PC-9 (cell line): ENCODE measurements at places on chromosomes 2 and 18.

DNA sequence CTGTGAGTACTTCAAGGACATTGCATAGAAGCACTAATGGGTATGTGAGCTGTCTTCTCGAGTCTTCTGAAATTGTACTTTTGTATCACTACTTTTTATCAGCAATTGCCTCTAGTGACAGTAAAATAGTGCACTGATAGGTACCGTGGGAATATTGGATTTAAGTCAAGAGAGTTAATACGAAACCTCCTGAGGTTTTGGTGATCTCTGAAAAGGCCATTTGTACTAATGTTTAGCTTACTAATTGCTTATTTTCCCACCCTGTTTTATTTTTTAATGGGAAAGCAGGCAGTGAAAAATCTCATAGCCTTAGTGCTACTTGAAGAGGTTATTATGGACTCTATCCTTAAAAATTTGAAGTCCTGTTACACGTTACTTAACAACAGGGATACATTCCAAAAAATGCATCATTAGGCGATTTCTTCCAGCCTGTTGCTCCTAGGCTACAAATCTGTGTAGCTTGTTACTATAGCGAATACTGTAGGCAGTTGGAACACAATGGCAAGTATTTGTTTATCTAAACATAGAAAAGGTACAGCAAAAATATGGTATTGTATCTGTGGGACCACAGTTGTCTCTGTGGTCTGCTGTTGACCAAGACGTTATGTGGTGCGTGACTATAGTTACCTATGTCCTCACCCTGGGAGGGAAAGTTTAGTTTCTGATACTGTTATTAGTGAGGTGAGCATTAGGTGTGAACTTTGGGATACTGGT, 65.9 kb downstream of the CAB39 start:
- no peak for DNase-seq

- peak; percentile 16 for DNase-seq
Observed at GRCh38 chr2:29260142-29260772, 145.0 kb downstream of the CLIP4 start.

- DNase-seq: no peak
Observed at GRCh38 chr18:50356036-50356945, 18.6 kb upstream of the SKA1 start.

- DNase-seq: no peak
Observed at GRCh38 chr2:57558312-57558711, 488.3 kb upstream of the VRK2 start.

- no peak for DNase-seq
Observed at GRCh38 chr2:108623616-108624015, 89.3 kb downstream of the LIMS1 start.

DNA sequence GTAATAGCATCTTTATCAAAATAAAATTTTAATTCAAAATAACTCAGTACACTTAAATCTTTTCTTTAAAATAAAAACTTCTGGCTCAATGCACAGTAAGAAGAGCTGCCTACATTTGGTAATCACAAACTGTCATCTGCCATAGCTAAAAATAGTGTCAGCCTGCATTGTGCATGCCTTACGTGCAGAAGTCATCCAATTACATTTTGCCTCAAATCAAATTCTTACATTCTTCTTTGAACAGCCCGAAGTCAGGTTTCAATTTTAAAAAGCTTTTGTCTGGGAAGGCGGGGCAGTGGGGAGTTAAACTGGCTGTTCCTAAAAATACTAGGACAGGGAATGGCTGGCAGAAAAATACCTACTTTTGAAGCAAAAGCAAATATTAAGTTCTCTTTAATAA, 51.1 kb downstream of the RTN4 start:
- DNase-seq: peak; percentile 21

DNA sequence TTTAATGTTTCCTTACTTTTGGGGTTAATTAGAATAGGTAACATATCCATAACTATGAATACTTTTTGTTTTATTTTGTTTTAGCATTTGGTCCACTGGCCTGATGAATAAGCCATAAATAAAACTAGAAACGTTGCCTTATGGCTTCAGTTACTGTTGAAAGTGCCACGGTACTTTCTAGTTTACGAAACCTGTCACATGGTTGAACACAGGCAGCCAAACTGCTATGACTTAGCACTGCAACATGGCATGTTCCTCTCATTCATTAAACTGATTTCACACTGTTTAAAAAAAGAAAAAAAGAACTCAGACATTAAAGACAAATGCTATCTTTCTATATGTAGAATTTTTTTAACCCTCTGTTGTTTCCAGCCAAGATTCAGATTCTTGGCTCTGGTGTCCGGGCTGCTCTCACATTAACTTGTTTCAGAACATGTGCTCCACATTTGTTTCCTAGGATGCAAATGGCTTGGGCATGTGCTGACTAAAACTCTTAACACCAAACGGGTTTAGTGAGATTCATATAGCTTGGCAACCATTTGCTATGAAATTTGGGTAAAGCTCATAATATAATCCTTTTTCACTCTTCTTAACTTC, 323.9 kb upstream of the RND3 start:
- no peak for DNase-seq

- DNase-seq: peak; percentile 71
Observed at GRCh38 chr2:188292348-188293239, 920 bp downstream of the GULP1 start.

DNA sequence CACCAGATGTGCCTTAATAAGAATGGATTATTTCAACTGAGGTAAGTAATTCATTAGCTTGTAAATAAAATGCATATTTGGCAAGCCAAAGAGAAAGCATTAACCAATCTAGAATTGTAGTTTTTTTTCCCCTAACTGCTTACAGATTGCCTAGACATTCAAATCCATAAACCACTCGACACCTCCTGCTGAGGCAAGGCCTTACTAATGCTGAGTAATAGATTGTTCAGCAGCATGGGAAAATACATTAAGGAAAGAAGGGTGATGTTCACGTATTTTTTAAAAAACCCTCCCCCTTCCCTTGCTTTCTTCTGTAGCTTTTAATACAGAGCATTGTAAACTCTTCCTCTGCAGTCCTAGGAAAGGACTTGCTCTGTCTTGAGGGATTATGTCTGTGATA, 17.0 kb upstream of the LINC00305 start:
- peak; percentile 41 for DNase-seq

GRCh38 chr2:112622528-112622849, 23.2 kb upstream of the SLC20A1 start:
- no peak for DNase-seq

DNA sequence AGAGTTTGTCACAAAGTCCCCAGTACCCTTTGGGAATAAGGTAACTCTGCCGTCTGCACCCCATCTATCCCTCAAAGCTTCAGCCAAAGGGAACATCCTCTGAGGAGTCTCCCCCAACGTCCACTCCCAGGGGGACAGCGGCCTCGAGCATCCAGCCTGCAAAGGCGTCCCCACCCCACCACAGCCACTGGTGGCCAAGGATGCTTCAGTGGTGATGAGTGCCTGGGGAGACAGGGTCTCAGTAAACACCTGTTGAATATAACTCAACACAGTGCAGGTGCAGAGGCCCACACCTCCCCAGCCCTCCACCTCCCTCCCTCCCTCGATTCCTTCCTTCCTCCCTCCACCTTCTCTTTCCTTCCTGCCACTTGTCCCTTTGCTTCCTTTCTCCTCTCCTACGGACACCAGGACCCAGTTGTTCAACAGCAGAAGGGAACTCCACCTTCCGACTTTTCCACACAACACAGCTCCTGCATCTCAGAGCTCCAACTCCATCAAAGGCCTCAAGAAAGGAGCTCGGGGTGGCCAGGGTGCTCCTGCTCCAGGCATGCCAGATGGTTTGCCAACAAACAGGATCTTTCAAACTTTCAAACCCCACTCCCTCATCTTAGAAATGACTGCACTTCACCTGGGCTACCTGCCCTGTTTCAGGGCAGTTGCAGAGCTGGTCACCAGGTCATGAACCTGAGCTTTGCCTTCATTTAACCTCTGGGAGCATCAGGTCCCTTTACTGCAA, 87.8 kb upstream of the SNTG2 start:
- DNase-seq: no peak

- no peak for DNase-seq
Observed at GRCh38 chr2:28681606-28682005, 70.0 kb upstream of the PPP1CB start.

- DNase-seq: no peak
Observed at GRCh38 chr2:141506135-141506534, 624.7 kb downstream of the LRP1B start.

DNA sequence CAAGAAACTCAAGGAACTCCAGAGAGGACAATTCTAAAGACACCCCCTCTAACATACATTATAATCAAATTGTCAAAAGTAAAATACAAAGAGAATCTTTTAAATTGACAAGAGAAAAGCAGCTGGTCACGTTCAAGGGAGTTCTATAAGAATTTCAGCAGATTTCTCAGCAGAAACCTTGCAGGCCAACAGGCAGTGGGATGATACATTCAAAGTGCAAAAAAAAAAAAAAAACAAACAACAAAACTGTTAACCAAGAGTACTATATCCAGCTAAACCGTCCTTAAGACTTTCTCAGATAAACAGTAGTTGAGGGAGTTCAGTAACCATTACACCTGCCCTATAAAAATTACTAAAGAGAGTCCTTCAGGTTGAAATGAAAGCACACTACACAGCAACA, 33.9 kb downstream of the CCDC138 start:
- DNase-seq: no peak

DNA sequence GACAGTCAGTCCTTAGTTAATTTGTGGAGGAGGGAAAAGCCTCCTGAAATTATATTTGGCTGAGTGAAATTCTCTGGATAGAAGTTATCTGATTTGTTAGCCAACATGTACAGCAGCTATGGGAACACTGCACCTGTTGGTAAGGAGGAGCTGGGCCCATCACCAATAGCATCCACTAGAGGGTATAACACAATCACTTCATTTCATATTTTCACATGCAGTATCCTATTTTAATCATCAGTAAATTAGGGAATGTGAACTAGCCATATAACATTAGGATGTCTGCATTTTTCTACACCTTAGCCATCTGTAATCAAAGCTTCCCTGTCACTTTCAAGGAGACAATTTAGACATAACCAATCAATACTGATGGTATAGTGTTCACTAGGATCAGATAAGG, 818.4 kb upstream of the CDH2 start:
- DNase-seq: no peak

- DNase-seq: no peak
Observed at GRCh38 chr2:212170382-212170781, 368.2 kb downstream of the ERBB4 start.

DNA sequence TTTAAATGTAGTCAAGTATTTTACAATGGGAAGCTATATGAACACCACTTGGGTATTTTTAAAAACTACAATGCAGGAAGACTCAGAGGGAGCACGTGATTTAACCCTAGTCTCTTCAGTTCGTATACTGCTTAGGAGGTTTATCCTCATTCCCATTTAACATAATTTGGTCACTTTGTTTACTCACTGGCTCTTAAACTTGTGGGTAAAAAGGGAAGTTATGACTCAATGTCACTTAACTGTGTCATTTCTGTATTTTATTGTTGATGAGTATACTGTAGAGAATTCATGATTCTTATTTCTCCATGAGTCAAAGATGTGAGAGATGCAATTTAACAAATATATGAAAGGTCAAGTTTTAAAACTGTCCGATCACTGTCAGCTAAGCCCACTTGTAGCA, 48.2 kb downstream of the SLC66A3 start:
- no peak for DNase-seq

GRCh38 chr18:69208545-69208944, 192.1 kb upstream of the DOK6 start:
- DNase-seq: no peak

DNA sequence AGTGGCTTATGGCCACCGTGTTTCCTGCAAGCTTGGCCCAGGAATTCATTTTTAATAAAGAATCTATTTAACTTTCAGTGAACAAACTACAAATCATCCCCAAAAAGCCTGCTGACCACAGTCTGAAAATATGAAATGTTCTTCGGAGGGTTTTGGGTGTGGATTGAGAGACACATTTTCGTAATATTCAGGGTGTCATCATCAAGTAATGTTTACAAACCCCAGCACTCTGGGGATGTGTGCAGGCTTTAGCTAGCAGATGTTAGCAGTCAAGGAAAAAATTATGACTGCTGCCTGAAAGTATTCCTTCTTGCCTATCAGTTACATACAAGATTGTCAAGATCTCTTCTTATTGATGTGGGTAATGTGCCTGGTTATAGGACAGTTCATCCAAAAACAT, 143.9 kb upstream of the FN1 start:
- DNase-seq: no peak

- DNase-seq: peak; percentile 50
Observed at GRCh38 chr2:176001281-176001915, 669 bp downstream of the LNPK start.

GRCh38 chr2:129849559-129850160, 129.8 kb upstream of the RAB6C start:
- no peak for DNase-seq

DNA sequence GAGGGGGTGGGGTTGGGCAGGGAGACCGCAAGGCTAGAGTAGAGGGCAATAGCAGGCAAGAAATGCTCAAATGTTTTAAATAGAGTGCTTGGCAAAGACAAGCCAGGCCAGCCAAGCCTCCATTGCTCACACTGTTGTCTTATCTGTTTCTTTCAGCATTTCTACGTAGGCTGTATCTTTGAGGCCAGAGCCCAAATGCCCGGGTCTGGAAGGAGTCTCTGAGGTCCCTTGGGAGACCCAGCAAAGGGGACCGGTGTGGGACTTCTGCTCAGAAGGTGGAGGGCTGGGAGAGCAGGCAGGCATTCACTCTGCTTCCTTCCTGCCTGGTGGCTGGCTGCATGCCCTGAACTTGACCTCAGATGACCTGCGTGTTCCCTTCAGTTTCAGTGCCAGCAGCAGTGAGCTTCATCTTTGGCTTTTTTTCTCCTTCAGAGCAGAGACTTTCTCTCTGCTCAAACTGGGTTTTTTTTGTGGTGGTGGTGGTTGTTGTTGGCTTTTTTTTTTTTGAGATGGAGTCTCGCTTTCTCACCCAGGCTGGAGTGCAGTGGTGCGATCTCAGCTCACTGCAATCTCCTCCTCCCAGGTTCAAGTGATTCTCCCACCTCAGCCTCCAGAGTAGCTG, 13.7 kb upstream of the TET3 start:
- DNase-seq: no peak

DNA sequence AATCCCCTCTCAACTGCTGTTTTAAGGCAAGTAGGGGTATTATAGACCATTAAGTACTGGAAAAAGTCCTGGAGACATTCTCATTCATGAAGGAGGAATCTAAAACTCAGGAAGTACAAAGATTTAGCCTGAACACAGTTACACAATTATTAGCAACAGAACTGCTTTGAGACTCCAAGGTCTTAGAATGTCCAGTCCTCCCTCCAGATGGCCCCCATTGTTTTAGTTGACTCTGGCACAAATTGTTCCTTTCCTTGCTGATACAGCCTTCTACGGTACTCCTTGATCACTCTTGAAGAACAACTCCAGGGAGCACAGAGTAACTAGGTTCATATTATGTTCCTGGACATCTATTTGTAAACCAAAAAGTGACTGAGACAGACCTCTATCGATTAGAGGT, 210.1 kb upstream of the RND3 start:
- no peak for DNase-seq
